T-helper 17 cell (primary cell): ENCODE measurements at places on chromosomes 7 and 10.
A peak's percentile ranks its signal among the peaks of the same experiment; 100 is the strongest.

GRCh38 chr10:17684537-17684936, 40.6 kb downstream of the STAM start:
- H3K4me3 ChIP-seq = peak overlapping the region; percentile 50
- DNase-seq = no peak
- H3K27me3 ChIP-seq = no peaks in the 10 kb centered on the region
- H3K36me3 ChIP-seq = no peaks in the 10 kb centered on the region

DNA sequence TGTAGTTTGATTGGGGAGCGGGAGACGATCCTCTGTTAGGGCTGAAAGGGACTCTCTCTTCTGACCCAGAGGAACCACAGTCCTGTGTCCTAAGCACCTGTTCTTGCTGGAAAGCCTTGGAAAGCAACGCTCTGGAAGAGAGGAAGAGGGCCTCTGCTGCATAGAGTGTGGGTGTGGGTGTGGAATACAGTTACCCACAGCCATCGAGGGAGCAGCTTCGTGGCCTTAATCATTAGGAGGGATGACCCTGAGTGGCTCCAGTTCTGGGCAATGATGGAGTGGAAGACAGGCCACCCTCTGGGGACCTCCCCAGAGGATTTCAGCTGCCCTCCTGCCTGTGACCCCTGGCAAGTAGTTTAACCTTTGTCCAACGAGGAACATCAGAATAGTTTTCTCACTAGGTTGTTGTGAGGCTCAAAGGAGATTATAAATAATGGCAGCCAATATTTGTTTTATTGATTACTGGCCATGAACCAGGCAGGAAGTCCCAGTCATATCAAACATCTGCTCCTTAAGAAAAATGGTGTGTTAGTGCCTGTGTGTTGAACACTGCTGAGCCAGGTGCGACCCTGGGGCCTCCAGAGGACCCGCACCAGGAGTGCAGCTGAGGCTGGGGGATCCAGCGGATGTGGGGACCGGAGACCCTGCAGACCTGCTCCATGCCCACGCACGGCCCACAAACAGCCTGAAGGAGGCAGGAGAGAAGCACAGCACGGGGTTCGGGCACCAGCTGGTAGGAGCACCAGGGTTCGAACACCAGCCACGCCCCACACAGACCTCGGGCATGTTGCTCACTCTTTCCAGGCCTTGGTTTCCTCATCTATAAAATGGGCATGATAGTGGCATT, 35.6 kb downstream of the FAM241B start:
- no peak for DNase-seq
- peaks cover 54% of the 10 kb centered on the region for H3K27me3 ChIP-seq
- peaks cover 1% of the 10 kb centered on the region for H3K36me3 ChIP-seq
- no peak overlapping the region for H3K27ac ChIP-seq
- no peak overlapping the region for H3K4me3 ChIP-seq
- H3K4me1 ChIP-seq = peaks cover 5% of the 10 kb centered on the region

- no peak for DNase-seq
- peaks cover 2% of the 10 kb centered on the region for H3K36me3 ChIP-seq
Observed at GRCh38 chr10:12902135-12902572, 99.4 kb downstream of the CCDC3 start.

- H3K27me3 ChIP-seq = no peaks in the 10 kb centered on the region
- no peak overlapping the region for H3K27ac ChIP-seq
- H3K4me3 ChIP-seq = no peak overlapping the region
Observed at GRCh38 chr10:11357439-11357838, 254.0 kb downstream of the USP6NL start.

DNA sequence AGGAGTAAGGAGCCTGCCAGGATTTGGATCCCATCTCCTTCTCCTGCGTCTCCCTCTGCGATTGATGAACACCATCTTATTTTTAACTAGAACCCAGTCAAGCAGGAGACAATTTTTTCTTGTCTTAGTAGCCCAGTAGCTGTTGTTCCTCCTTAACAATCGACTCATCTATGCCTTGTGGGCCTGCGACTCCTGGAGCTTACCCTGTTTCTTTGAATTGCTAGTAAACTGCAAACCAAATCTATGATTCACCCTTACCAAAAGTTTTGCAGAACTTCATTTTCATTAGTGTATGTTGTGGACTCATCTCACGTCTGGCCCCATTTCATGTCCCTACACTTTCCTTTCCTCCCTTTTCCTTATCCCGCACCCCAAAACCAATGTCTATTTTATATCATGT, 37.7 kb downstream of the TRIL start:
- DNase-seq = no peak
- H3K27me3 ChIP-seq = peaks cover 3% of the 10 kb centered on the region
- H3K27ac ChIP-seq = no peak overlapping the region

- no peak overlapping the region for H3K27ac ChIP-seq
- no peak for DNase-seq
- peaks cover 40% of the 10 kb centered on the region for H3K27me3 ChIP-seq
- no peaks in the 10 kb centered on the region for H3K36me3 ChIP-seq
Observed at GRCh38 chr7:3683546-3684539, 382.8 kb downstream of the SDK1 start.

GRCh38 chr10:104040382-104040781, 45.3 kb downstream of the COL17A1 start:
- no peak overlapping the region for H3K27ac ChIP-seq
- no peaks in the 10 kb centered on the region for H3K36me3 ChIP-seq
- DNase-seq = no peak
- no peaks in the 10 kb centered on the region for H3K27me3 ChIP-seq
- H3K4me1 ChIP-seq = peaks cover 8% of the 10 kb centered on the region
- H3K4me3 ChIP-seq = no peak overlapping the region

DNA sequence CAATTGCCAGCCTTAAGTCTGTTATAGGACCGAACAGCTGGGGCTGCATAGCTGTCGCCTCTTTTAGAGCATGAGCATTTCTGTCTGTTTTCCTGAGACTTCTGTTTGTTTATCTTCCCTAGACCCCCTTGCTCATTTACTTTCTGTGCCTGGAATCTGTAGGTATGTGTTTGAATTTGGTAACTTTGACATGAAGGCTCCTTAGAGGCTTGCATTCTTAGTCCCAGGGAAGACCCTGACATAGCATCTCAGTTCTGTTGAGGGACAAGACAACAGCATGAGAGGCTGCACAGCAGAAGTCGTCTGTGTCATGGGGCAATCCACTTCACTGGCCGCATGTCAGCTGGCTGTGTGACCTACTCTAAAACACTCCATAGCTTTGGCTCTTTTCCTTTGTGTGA, 58.7 kb downstream of the KLHDC10 start:
- H3K4me1 ChIP-seq = peaks cover 2% of the 10 kb centered on the region
- H3K4me3 ChIP-seq = no peak overlapping the region
- no peak for DNase-seq
- no peak overlapping the region for H3K27ac ChIP-seq

DNA sequence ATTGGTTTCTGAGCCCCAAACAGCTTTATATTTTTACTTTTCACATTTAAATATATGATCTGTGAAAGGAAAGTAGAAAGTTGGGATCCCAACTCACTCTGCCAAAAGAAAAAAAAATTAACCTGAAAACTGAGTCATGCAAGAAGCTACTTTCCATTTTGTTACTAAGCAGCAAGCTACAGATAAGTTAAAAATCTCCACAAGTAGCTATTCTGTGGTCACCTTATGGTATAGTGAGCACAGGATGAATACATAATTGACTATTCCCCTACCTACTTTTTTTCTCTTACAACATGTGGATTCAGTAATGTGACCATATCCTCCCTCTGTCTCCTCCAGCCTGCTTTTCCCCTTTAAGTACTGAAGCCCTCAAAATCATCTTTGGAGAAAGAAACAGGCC, 30.3 kb upstream of the CREB3L2 start:
- H3K4me3 ChIP-seq = no peak overlapping the region
- no peak for DNase-seq
- H3K27me3 ChIP-seq = peaks cover 17% of the 10 kb centered on the region
- no peak overlapping the region for H3K27ac ChIP-seq

GRCh38 chr10:92969151-92969550, 91.4 kb upstream of the CYP26C1 start:
- H3K27ac ChIP-seq = no peak overlapping the region
- DNase-seq = no peak
- no peaks in the 10 kb centered on the region for H3K27me3 ChIP-seq
- no peaks in the 10 kb centered on the region for H3K4me1 ChIP-seq
- H3K4me3 ChIP-seq = no peak overlapping the region
- peaks cover 10% of the 10 kb centered on the region for H3K36me3 ChIP-seq

GRCh38 chr10:6657196-6657595, 77.1 kb upstream of the PRKCQ start:
- H3K27ac ChIP-seq = no peak overlapping the region
- H3K4me1 ChIP-seq = peaks cover 12% of the 10 kb centered on the region
- DNase-seq = no peak
- peaks cover 5% of the 10 kb centered on the region for H3K36me3 ChIP-seq

GRCh38 chr10:106917452-106918055, 247.0 kb downstream of the SORCS1 start:
- no peaks in the 10 kb centered on the region for H3K36me3 ChIP-seq
- DNase-seq = no peak
- no peaks in the 10 kb centered on the region for H3K4me1 ChIP-seq
- no peaks in the 10 kb centered on the region for H3K27me3 ChIP-seq
- no peak overlapping the region for H3K27ac ChIP-seq

- H3K27ac ChIP-seq = no peak overlapping the region
- H3K27me3 ChIP-seq = peaks cover 17% of the 10 kb centered on the region
- no peaks in the 10 kb centered on the region for H3K36me3 ChIP-seq
- DNase-seq = no peak
- no peak overlapping the region for H3K4me3 ChIP-seq
Observed at GRCh38 chr10:62851442-62851841, 35.3 kb upstream of the EGR2 start.

DNA sequence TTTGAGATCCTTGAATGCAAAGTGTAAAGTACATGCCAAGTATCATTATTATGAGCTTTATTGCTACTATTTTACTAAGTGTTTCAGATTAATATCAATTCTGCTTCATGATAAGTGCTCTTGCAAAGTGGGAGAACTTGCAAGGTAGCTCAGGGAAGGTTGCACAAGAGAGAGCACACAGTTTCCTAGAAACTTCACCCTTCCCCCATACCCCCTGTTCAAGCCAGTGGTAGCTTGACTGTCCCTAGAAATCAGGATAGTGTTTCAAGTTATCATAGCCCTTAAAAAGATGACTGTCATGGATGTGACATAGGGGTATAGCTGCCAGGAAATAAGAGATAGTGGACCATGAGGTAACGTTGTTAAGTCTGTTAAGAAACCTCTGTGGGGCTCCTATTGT, 251.5 kb downstream of the TRIL start:
- no peaks in the 10 kb centered on the region for H3K36me3 ChIP-seq
- no peak for DNase-seq
- peaks cover 7% of the 10 kb centered on the region for H3K27me3 ChIP-seq
